H9 (cell line): ENCODE measurements at places on chromosomes 16 and 17.

- DNase-seq = peak; percentile 46
These were observed 399.4 kb upstream of the C16orf82 start for GRCh38 chr16:26667307-26667706.

- no peak for DNase-seq
These were observed 1.1 kb upstream of the UBE2I start for GRCh38 chr16:1308036-1308976.

DNA sequence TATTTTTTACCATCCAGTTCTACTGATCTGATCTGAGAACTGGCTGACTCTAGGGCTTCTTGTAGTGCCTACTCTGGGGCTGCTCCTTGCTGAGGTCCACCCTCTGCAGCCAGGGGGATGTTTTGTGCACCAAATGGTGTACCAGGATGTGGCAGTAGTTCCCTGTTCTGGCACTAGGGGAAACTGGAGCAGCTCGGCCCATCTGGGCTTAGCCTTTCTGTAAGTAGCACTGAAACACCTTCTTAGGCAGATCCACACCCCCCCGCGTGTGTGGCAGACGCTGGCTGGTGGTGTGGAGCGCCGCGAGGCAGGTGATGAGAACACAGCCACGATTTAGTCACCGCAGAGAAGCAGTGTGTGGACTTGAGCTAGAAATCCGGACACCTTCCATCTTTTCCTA lies 17.0 kb downstream of the DUSP14 start:
- peak; percentile 90 for DNase-seq

- no peak for DNase-seq
These were observed 42.5 kb upstream of the AQP8 start for GRCh38 chr16:25174285-25174684.

GRCh38 chr16:47731252-47731651 lies 270.1 kb downstream of the PHKB start:
- no peak for DNase-seq

DNA sequence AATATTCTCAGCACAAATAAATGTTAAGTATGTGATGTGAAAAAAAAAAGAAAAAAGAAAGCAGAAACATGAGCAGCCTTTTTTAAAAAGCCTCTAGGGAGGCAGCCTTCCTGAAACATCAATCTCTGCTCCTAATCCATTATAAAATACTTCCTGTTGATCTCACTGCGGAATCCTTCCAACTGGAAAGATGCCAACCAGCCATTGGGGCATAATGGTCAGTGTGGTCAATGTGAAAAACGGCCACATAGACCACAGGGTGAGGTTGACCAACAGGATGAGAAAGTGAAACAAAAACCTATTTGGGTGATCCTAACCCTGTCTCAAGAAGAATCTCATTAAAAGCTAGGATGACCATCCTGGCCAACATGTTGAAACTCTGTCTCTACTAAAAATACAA lies 26.1 kb upstream of the ABCA8 start:
- no peak for DNase-seq

DNA sequence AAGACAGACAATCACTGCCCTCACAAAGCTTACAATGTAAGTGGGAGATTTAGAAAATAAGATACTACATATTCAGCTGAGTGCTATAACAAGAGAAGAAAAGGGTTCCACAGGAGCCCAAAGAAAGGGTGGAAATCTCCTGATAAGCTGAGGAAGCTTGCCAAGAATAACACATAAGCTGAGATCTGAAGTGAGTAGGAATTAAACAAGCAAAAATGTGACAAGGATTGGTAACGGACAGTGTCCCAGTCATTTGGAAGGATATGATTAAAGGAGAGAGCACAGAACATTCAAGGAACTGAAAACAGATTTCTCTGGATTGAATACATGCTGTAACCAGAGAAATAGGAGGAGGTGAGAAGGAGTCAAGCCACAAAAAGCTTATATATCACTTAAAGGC lies 13.0 kb downstream of the CDYL2 start:
- DNase-seq = no peak

GRCh38 chr16:73887911-73888310 lies 408.7 kb upstream of the PSMD7 start:
- DNase-seq = no peak

DNA sequence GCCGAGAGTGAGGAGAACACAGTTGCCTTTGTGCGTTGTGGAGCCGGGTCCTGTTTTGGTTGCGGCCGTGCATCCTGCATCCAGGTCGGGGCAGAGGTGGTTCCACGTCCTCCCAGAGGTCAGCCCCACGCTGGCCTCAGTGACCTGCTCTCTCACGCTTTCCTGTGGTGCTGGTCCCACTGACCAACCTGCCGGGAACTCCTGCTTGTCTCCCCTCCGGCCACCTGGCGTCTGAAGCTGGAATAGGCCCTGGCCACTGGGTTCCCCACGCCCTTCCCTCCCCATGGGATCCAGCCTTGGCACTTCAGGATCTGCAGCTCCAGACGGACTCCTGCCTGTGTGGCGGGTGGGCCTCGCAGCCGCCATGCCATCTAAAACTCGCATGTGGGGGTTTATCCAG lies 85.5 kb upstream of the ZNF750 start:
- DNase-seq = no peak

DNA sequence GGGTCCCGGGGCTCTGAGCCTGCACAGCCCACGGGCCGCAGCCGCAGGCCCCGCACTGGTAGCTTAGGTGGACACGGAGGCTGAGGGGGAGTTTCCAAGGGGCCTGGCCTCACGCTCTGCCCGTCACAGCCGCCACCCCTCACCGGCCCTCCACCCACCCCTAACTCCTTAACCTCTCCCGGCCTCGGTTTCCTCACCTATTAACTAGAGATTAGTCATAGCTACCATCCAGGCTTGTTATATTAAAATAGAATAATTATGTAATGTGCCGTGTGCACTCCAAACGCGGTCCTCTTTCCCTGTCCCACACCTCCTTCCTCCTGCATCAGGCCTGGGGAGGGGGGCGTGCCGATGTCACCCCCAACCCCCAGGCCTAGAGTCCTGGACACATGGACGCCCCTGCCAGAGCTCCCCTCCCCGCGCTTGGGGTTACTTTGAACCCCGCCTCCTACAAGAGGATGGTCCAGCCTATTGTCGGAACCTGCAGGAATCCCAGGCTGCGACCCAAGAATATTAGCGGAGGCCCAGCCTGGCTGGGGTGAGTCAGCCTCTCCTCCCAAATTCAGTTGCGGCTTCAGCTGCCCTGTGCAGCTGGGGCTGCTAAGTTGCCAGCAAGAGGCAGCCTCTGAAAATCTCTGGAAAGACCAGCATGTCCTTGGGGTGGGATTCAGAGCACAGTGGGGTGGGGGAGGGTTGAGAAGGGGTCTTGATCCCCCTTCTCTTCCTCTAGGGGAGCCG lies 17.3 kb downstream of the SOCS3 start:
- peak; percentile 59 for DNase-seq

DNA sequence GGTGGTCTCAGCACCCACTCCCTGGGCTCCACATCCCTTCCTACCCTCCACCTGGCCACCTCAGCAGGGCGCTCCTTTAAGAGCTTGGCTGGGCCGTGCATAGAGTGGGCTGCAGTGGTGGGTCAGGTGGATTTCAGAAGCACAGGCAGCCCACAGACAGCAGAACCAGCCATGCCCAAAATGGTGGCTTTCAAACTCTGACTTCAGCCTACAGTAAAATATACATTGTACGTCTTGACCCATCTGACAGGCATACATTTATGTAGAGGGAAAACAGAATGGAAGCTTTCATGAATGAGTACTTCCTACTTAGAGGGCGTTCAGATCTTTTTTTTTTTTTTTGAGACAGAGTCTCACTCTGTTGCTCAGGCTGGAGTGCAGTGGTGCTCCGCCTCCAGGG lies 26.0 kb upstream of the LASP1NB start:
- DNase-seq = no peak

- no peak for DNase-seq
These were observed 2.8 kb downstream of the NOS2 start for GRCh38 chr17:27797390-27798091.

- no peak for DNase-seq
These were observed 70.0 kb upstream of the PMFBP1 start for GRCh38 chr16:72241930-72242329.

- no peak for DNase-seq
These were observed 146.5 kb downstream of the MAP2K6 start for GRCh38 chr17:69560987-69561441.

DNA sequence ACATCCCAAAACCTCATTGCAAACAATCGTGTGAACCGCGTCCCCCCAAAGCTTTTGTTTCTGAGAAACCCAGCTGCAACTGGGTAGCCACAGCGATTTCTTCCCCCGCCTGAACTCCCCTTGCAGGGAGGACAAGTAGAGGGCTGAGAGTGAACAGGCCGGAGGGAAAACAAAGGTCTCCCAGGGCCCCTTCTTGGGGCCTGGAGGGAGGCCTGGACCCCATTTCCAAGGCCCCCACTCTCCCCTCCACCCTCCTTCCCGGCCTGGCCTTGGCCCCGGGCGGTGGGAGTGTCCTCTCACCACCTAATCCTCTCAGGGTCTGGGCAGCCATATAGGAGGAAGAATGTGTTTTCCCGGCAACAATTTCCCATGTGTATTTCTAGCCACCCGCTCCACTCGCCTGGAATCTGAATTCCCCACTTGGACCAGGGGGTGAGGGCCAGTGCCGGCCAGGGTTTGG lies 2.6 kb downstream of the GLIS2 start:
- DNase-seq = no peak

- DNase-seq = peak; percentile 92
These were observed 405 bp upstream of the CBLN1 start for GRCh38 chr16:49281843-49282642.
